ENCODE measurements at places on chromosomes 16 and 17. TPM values are rescaled to one million over a fixed set of nuclear protein-coding genes. Genes with fewer than 3 reads are reported as not detected.
A peak's percentile ranks its signal among the peaks of the same experiment; 100 is the strongest.

GRCh38 chr16:48317026-48317425 lies 68.2 kb downstream of the SIAH1 start:
- H3K4me1 ChIP-seq, result no peaks in the 10 kb centered on the region
- H3K27me3 ChIP-seq, result no peaks in the 10 kb centered on the region
- DNase-seq, result no peak
- H3K36me3 ChIP-seq, result no peaks in the 10 kb centered on the region
- no peak overlapping the region for H3K27ac ChIP-seq

DNA sequence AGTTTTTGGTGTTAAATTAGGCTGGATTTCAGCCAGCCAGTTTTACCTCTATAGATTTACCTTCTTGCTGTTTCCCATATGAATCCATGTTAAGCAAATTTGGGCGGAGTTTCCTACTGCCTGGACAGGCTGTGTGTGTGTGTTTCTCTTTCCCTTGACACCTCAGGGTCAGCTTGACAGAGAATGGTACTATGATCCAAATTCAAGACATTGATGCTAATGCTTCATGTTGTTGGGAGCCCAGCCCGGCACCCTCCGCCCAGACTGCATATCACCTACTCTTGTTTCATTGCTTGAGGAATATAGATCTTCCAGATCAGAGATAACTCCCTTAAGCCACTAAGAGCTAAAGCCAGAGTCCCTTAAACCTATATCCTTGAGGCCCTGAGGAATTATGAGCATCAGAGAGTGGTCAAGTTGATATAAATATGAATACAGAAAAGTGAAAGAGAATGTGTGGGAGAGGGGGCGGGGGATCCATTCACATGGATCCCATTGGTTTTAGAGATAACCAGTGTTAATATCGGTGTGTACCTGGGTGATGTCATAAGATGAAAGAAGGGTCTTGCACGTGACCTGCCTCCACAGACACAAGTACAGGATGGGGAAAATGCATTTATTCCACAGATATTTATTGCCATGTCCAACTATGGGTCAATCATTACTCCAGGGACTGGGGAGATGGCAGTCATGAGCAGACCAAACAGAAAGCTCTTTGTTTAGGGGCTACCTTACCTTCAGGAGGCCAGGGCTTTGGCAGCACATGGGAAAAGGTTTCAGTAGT lies 69.7 kb downstream of the WIPI1 start:
- H3K27me3 ChIP-seq, result no peaks in the 10 kb centered on the region
- no peak overlapping the region for H3K4me3 ChIP-seq
- no peak for DNase-seq

- H3K36me3 ChIP-seq, result no peaks in the 10 kb centered on the region
- peak overlapping the region; percentile 98 for H3K27ac ChIP-seq
- peak overlapping the region; percentile 47 for H3K4me3 ChIP-seq
- H3K4me1 ChIP-seq, result peaks cover 14% of the 10 kb centered on the region
- DNase-seq, result peak; percentile 33
Measured at GRCh38 chr16:53503991-53504663, 1.1 kb upstream of the AKTIP start.

GRCh38 chr17:40621578-40621977 lies 26.0 kb downstream of the SMARCE1 start:
- no peaks in the 10 kb centered on the region for H3K27me3 ChIP-seq
- H3K36me3 ChIP-seq, result no peaks in the 10 kb centered on the region
- no peak overlapping the region for H3K4me3 ChIP-seq
- no peak overlapping the region for H3K27ac ChIP-seq

GRCh38 chr17:55391244-55391757 lies 30.3 kb downstream of the MMD start:
- no peaks in the 10 kb centered on the region for H3K4me1 ChIP-seq
- H3K27me3 ChIP-seq, result no peaks in the 10 kb centered on the region
- H3K27ac ChIP-seq, result no peak overlapping the region
- H3K36me3 ChIP-seq, result no peaks in the 10 kb centered on the region

DNA sequence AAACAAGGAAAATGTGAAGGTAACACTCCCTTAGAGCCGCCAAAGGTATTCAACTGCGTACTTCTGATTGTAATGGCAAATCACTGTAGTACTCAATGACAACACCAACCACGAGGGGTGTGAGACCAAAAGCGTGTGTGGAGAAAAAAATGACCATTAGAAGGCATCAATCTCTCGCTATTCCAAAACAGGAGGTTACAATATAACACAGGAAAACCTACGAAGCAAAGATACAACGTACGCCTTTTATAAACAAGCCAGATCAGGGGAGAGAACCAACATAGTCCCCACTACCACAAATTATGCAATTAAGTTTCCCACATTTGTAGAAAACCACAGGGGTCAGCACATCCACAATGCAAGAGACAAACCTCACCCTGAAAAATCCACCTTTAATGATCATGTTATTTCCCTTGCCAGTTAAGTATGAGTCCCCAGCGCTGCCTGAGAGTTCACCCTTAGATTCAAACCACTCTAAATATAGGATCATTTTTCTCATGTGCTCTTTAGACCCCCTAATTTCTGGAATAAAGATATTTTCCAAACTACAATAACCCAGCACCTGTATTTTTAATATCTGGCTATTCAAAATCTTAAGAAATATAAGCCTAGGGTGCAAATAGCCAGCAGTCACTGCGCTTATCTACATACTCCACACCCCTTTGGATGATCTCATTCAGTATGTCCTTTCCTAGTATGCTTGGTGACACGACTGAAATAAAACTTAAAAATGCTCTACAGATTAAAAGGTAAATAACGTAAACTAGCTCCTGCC lies 12.4 kb downstream of the TEX14 start:
- no peaks in the 10 kb centered on the region for H3K4me1 ChIP-seq
- no peak overlapping the region for H3K4me3 ChIP-seq
- H3K27me3 ChIP-seq, result no peaks in the 10 kb centered on the region
- H3K36me3 ChIP-seq, result no peaks in the 10 kb centered on the region

DNA sequence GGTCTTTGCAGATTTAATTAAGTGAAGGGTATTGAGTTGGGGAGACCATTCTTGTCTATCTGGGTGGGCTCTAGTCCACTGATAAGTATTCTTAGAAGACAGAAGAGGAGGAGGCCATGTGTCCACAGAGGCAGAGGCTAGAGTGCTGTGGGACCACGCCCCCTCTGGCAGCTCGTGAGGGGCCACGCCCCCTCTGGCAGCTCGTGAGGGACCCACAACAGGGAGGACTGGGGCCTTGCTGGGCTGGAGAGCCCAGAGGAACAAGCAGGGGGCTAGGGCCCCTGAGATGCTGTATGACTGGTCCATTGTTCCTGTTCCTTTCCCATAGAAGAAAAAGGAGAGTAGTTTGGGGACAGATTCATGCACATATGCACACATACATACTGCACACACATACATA lies 106.8 kb downstream of the METRNL start:
- H3K4me1 ChIP-seq, result no peaks in the 10 kb centered on the region
- H3K4me3 ChIP-seq, result no peak overlapping the region
- no peak for DNase-seq
- no peak overlapping the region for H3K27ac ChIP-seq
- H3K36me3 ChIP-seq, result no peaks in the 10 kb centered on the region

- H3K27ac ChIP-seq, result no peak overlapping the region
- no peak for DNase-seq
- no peaks in the 10 kb centered on the region for H3K4me1 ChIP-seq
- H3K36me3 ChIP-seq, result no peaks in the 10 kb centered on the region
- H3K4me3 ChIP-seq, result no peak overlapping the region
Measured at GRCh38 chr17:10094797-10095196, 103.6 kb downstream of the GAS7 start.

GRCh38 chr17:13702266-13702665 lies 100.5 kb upstream of the HS3ST3A1 start:
- H3K27me3 ChIP-seq, result no peaks in the 10 kb centered on the region
- H3K36me3 ChIP-seq, result no peaks in the 10 kb centered on the region
- H3K4me3 ChIP-seq, result no peak overlapping the region
- H3K27ac ChIP-seq, result no peak overlapping the region

DNA sequence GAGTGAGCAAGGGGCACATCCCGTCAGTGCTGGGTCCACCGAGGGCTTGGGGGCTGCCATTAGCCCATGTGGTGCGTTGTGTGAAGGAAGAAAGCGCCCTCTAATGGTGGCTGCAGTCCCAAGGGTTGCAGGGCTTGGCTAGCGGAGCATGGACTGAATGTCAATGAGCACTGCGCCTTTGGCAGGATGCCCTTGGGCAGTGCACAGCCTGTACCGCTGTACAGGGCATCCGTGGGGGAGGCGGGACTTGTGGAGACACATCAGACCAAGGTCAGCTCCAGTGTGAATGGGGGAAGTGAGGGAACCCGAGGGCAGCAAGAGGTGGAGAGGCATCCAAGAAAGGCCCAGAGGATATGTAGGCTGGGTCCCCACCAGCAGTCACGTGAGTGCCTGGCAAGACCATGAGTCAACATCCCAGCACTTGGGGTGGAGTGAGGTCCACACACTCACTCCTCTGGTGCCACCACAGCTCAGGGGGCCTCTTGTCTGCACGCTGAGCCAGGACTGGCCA lies 75.5 kb upstream of the MED9 start:
- no peaks in the 10 kb centered on the region for H3K4me1 ChIP-seq
- no peak overlapping the region for H3K27ac ChIP-seq
- no peaks in the 10 kb centered on the region for H3K36me3 ChIP-seq

- H3K27ac ChIP-seq, result peak overlapping the region; percentile 69
- peaks cover 8% of the 10 kb centered on the region for H3K36me3 ChIP-seq
- H3K4me1 ChIP-seq, result peaks cover 7% of the 10 kb centered on the region
- no peak for DNase-seq
Measured at GRCh38 chr17:19383681-19384470, 3.1 kb downstream of the MFAP4 start.

DNA sequence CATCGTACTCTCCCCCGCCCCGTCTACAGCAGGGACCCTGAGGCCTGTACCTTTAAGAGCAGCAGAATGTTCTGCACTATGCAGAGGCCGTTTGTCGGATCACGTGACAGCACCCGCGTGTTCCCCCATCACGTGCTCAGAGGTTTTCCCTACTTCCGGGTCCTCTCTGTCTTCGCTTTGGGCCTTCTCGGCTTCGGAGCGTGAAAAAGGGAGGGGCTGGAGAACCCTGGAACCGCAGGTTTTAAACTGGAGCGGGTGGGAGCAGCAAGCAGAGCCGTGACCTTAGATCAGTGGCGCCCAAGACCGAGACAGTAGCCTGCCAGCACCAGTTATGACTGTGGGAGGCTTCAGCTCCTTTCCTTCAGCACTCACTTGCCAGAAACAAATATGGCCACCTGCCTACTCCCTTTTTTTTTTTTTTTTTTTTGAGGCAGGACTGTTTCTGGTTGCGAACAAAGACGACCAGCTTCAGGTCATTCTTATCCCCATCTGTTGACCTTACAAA lies at the start of gene CLN3:
Gene CLN3 (minus strand): TSS at position 105 of the 505 bp plus-strand sequence. CDS start 315 bp downstream, outside the sequence.
- peak within 1 kb of the TSS; percentile 95 for H3K4me3 ChIP-seq
- no peaks in the 10 kb centered on the region for H3K4me1 ChIP-seq
- peak; percentile 91 for DNase-seq
- H3K36me3 ChIP-seq, result peaks cover 3% of the 10 kb centered on the region

- H3K27ac ChIP-seq, result no peak overlapping the region
- no peaks in the 10 kb centered on the region for H3K4me1 ChIP-seq
- no peaks in the 10 kb centered on the region for H3K27me3 ChIP-seq
- no peaks in the 10 kb centered on the region for H3K36me3 ChIP-seq
- H3K4me3 ChIP-seq, result no peak overlapping the region
Measured at GRCh38 chr17:77011173-77012011, 129.4 kb upstream of the SEC14L1 start.

DNA sequence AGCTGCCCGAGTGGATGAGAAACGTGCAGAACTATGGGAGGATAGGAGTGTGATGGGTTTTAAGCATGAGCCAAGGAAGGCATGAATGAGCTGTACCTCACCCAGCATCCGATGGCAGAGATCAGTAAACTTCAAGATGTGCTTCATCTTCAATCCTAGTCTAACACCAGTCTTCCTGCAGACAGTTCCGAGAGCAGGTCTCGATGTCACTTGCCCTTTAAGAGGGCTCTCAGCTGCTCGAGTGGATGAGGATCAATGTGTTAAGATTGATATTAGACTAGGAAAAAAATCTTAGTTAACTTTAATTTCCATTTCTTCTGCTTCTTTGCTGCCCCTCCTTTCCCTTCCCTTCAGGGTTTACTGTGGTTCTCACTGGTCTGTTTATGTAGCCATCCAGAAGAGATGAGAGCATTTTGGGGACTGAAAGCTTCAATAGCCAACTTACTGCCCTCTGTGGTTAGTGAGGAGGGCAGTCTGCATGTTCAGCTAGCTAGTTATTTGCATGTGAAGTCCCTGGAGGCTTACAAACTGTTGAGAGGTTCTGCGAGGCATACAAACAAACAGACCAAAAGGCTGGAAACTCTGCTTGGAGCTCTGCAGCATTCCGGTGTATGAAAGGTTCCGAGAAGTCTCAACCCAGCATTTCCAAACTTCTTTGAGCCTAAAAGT lies 15.3 kb downstream of the KLHL36 start:
- no peak overlapping the region for H3K4me3 ChIP-seq
- H3K4me1 ChIP-seq, result no peaks in the 10 kb centered on the region
- no peaks in the 10 kb centered on the region for H3K27me3 ChIP-seq

- H3K27me3 ChIP-seq, result no peaks in the 10 kb centered on the region
- no peak for DNase-seq
- peak overlapping the region; percentile 84 for H3K4me3 ChIP-seq
- peaks cover 7% of the 10 kb centered on the region for H3K4me1 ChIP-seq
- H3K27ac ChIP-seq, result peak overlapping the region; percentile 84
Measured at GRCh38 chr17:35588196-35588920, 1.2 kb downstream of the AP2B1 start.

DNA sequence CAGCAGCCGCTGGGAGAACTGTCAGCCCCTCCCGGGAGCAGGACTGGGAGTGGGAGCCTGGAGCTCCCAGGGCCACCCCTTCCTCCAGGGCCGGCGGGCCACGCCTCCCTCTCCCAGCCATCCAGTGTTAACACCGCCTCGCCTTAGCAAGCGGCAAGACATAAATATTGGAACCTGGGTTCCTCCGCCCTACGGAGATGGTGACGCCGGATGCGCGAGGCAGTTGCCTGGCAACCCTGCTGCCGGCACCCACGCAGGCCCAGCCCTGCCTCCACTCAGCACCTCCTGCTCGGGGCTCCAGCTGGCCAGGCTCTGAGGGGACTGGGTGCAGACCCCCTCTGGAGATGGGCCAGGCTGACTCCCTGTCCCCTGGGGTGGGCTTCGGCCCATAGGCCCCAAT lies 27.4 kb upstream of the CACNA1H start:
- no peak for DNase-seq
- H3K27ac ChIP-seq, result no peak overlapping the region
- H3K4me3 ChIP-seq, result no peak overlapping the region
- H3K36me3 ChIP-seq, result no peaks in the 10 kb centered on the region

DNA sequence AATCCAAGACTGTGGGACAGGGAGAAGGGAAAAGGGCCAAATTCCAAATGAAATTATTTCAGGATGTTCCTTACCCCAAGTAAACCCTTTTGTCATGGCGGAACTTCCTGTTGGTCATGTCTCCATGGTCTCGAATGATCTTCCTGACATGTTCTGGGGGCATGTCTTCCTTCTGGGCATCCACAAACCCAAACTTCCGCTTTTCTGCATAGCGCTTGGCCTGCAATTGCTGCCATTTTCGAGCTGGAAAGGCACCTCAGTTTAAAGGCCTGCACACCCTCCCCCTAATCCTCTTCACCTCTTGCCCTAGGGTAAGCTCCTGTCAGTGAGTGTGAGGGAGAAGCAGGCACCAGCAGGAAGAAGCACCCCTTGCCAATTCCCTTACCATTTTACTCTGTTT lies 1.2 kb downstream of the PRPF8 start:
- H3K27me3 ChIP-seq, result no peaks in the 10 kb centered on the region
- H3K36me3 ChIP-seq, result peaks cover 28% of the 10 kb centered on the region
- H3K27ac ChIP-seq, result peak overlapping the region; percentile 97
- DNase-seq, result no peak

KREMEN2 gene
- total RNA-seq, result 4.0 TPM

C17orf113 gene
- 4.2 TPM for total RNA-seq

FBXW10 gene
- total RNA-seq, result not detected

RAMP2 gene
- 16.3 TPM for total RNA-seq

ZNF423 gene
- total RNA-seq, result 6.1 TPM

SPAG5 gene
- total RNA-seq, result 4.6 TPM

HOXB5 gene
- 0.36 TPM for total RNA-seq

TAT gene
- 0.17 TPM for total RNA-seq

TMEM114 gene
- not detected for total RNA-seq

SLC35G6 gene
- total RNA-seq, result not detected
